Lung (tissue), 17 donors: ENCODE measurements at places on chromosomes 12 and 14. TPM values are rescaled to one million over a fixed set of nuclear protein-coding genes. Genes with fewer than 3 reads are reported as not detected.

SLC4A8 gene
- total RNA-seq: 12.2 TPM

PAX9 gene
- 6.0 TPM for total RNA-seq

BHLHE41 gene
- 39.0 TPM for total RNA-seq

GLIPR1L1 gene
- total RNA-seq: not detected

TRPV4 gene
- 2.1 TPM for total RNA-seq

NAV3 gene
- total RNA-seq: 7.7 TPM

KSR2 gene
- total RNA-seq: 0.51 TPM

NELL2 gene
- 15.9 TPM for total RNA-seq

SLC8A3 gene
- 0.80 TPM for total RNA-seq

AGAP2 gene
- total RNA-seq: 1.5 TPM

CACNA1C gene
- total RNA-seq: 17.5 TPM

HCAR1 gene
- total RNA-seq: 2.2 TPM

OTOGL gene
- total RNA-seq: 0.71 TPM

TMEM63C gene
- total RNA-seq: 1.2 TPM

NR1H4 gene
- total RNA-seq: 1.3 TPM

TMEM19 gene
- total RNA-seq: 13.1 TPM

TRHDE gene
- total RNA-seq: 6.5 TPM

GRCh38 chr12:24948420-24948756, 513 bp downstream of the BCAT1 start:
- DNase-seq: peak; percentile 76

- no peak for DNase-seq
Observed at GRCh38 chr12:52344111-52344510, 22.9 kb upstream of the KRT83 start.

DNA sequence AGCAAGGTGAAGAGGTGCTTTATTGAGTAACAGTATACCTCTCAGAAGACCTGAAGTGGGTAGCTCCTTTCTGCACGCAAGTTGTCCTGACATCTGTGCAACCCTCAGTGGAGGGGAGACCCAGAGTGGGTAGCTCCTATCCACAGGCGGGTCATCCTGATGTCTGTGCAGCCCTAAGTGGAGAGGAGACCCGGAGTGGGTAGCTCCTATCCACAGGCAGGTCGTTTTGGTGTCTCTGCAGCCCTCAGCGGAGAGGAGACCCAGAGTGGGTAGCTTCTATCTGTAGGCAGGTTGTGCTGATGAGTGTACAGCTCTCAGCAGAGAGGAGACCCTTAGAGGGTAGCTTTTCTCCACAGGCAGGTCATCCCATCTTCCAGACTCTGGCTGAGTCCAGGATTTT, 45.1 kb upstream of the PRPF39 start:
- no peak for DNase-seq

DNA sequence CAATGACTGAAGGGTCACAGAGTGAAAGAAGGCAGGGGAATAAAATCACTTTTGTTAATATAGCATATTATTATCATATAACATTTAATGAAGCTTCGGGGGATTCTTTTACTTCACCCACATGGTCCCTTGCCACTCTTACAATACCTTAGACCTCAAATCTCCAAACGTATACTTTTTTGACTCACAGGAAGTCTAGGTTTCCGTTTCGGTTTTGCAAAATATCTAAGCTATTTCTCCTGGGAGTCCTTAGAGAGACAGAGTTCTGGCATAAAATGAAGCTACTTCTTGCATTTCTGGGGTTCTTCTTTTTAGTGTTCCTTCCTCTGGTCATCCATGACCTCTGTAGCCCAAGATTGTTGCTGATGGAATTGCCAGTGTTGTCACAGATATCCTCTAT, 590.5 kb upstream of the ATP2B1 start:
- no peak for DNase-seq

DNA sequence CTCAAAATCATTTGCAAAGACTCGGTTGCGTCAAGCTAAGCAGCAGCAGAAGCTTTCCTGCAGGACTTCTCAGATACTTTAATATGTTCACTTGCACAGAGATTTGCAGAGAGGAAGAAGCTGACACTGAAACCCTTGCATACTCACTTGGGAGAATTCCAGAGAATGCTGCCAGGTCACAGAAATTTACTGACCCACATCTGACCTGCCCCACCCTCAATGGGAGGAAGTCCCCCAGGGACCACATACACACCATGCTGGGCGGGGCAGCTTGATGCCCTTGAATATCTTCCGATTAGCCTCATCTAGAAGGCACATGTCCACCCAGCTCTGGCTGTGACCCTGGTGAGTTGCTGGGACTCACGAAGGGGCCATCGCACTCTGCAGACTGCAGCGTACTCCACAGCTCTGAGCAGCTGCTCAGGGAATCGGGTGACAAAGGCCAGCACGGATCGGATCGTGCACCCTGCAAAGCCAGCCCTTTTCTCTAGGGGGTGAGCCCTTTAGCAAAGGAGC, 83.2 kb downstream of the ITPK1 start:
- DNase-seq: no peak

DNA sequence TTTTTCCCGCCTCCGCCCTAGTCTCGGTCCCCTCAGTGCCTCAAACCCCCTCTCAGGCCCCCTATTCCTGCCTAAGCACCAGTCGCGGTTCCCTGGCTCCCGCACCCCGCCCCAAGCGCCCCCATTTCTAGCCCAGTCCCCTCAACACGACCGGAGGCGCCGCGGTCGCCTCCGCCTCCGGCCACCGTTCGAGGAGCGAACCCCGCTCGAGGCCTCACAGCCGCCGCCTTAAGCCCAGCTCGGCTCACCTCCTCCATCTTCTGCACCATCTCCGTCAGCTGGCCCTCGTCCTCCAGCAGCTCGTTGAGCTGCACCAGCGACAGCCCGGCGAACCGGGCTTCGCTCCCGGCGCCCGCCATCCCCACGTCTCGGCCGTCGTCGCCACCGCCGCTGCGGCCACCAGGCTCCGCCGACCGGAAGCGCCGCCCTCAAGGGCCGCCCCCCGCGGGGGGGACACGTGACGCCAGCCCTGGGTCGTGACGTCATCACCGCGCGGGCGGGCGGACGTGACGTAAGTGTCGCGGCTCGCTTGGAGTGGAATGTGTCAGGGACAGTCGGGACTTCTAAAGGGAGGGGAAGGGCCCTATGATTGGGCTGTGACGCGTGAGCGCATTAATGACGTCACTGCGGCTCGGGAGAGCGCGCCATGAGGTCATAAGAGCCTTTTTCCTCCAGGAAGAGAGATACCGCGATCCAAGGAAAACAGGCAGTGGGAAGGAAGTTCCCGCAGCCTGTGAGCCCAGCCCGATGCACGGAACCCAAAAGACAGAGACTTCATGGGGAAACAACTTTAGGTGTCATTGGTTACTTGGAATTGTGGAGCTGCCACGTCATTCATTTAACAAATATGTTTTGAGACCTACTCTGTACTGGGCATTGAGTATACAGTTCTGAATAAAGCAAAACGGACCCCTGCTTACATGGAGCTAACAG, at the start of gene VPS37B:
TSS of gene VPS37B (minus strand) at position 421 of the 933 bp plus-strand sequence. CDS start at position 359, 62 bp downstream.
- peak; percentile 94 for DNase-seq

GRCh38 chr12:103680591-103681141, 93.6 kb downstream of the STAB2 start:
- DNase-seq: peak; percentile 30

GRCh38 chr14:78425330-78425729, 255.2 kb downstream of the NRXN3 start:
- no peak for DNase-seq

GRCh38 chr12:39412210-39412609, 30.7 kb downstream of the KIF21A start:
- no peak for DNase-seq

DNA sequence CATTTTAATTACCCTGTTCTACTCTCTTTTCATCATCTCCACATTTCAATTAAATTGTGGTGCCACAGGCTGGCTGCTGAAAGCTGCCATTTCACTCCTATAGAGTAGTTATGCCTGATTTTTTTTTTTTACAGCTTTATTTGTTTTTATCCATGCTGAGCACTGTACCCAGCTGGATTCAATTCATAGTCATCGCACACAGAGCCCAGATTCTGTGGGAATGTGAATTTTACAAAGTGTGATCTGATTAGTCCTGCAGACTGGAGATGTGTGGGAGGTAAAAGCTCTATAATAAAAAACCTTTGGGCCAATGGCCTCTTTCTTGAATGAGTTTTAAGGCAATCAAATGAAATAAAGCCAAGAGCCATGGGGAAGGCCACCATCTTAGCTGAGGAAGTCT, 190.2 kb downstream of the ANO4 start:
- peak; percentile 12 for DNase-seq

DNA sequence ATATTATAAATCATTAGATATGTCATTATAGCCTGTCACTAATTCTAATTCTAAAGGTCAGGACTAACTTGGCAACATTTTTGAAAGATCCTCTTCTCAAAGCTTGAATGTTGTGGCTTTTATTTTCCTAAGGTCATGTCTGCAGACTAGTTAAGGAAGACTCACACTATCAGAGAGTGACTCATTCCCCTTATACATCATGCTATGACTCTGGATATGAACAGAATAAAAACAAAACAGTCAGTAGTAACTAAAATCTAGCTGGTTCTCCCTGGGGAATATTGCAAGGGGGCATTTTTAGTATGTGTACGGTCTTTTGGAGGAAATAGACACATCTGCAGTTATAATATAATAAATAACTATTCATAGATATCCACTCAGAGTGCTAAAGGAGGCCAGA, 170.6 kb downstream of the SLC2A13 start:
- DNase-seq: no peak

GRCh38 chr14:57362361-57362760, 28.0 kb upstream of the NAA30 start:
- DNase-seq: peak; percentile 14

GRCh38 chr12:80188576-80188975, 89.2 kb downstream of the OTOGL start:
- peak; percentile 60 for DNase-seq

DNA sequence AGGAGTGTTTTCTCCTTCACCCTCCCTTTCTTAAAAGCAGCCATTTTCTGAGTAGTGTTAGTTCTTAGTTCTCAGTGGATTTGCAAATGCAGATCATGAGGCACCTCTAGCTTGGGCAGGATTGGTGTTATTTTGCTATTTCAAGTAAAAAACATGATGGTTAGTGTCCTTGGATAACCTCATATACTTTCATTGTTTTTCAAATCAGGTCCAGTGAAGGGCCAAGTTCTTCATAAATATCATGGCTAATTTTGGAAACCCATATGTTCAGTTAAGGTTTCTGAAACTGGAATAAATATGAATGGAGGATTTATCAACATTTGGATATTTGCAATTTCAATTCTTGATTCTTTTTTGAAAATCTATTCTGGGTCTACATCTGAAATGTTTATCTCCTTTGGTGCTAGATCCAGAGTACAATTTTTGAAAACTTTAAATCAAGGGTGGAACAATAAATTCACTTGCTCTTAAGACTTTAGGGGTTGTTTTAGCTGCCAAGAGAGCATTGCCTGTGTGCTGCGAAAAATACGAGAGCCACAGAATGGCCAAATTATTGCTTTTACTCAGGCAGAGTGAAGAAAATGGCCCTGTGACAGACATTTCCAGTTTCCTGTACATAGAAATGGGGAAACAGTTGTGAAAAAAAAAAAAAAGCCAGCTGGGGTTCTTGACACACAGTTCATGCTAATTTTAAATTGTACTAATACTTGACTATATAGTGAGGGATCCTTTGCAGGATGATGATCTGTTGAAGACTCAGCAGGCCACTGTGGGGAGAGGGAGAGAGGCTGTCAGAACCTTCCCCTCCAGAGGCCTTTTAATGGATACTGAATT, 104.6 kb downstream of the BICD1 start:
- no peak for DNase-seq

- DNase-seq: no peak
Observed at GRCh38 chr12:131032082-131032750, 78.5 kb downstream of the ADGRD1 start.

GRCh38 chr14:59086241-59086882, 102.1 kb upstream of the DAAM1 start:
- DNase-seq: peak; percentile 79

- DNase-seq: no peak
Observed at GRCh38 chr12:1307796-1308195, 286.6 kb downstream of the FBXL14 start.

DNA sequence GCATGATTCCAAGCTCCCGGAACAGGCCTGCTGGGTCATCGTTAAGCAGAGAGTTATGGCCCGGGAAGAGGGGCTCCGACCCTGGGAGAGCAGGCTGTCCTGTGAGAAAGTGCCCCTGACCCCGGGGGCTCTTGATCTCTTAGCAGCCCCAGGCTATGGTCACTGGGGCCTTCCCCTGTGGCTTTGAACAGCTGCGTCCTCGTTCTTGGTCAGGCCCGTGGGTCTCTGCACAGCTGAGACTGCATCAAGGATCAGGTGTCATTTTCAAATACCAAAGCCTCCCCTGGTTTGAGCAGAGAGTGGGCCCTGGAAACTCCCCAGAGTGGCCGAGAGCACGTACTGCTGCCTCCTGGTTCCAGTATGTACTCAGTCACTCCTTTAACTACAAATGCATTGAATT, 114.8 kb downstream of the ESRRB start:
- peak; percentile 57 for DNase-seq

GRCh38 chr14:23364164-23365035, 572 bp downstream of the EFS start:
- peak; percentile 62 for DNase-seq

DNA sequence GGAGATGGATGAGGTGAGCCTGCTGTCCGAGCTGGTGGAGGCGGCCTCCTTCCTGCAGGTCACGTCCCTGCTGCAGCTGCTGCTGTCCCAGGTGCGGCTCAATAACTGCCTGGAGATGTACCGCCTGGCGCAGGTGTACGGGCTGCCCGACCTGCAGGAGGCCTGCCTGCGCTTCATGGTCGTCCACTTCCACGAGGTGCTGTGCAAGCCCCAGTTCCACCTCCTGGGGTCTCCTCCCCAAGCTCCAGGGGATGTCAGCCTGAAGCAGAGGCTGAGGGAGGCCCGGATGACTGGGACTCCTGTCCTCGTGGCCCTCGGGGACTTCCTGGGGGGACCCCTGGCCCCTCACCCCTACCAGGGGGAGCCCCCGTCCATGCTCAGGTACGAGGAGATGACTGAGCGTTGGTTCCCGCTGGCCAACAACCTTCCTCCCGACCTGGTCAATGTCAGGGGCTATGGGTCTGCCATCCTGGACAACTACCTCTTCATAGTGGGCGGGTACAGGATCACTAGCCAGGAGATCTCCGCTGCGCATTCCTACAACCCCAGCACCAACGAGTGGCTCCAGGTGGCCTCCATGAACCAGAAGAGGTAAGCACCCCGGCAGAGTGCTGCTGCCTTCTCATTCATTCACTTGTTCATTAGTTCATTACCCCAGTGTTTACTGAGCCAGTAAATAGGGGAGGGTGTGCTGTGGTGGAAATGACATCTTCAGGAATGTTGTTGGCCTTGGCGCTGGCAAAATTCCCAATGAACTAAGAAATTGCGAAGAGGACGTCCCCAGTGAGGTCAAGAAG, 774 bp upstream of the MANSC4 start:
- peak; percentile 78 for DNase-seq

DNA sequence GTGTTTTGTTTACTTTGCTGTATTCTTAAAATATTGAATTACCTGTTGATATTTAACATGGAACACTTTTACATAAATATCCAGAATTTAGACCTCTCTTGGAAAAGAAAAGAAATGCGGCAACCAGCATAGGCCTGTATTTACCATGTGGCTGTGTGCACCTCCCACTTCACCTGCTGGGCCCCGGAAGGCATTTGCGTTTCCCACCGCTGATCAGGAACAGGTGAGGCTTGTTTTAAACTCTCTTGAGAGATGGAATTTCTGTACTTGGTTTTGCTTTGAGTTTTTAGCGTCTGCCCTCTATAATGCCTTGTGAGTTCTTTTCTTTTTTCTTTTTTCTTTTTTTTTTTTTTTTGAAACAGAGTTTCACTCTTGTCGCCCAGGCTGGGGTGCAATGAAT, 124.2 kb downstream of the GLT1D1 start:
- DNase-seq: peak; percentile 51

- no peak for DNase-seq
Observed at GRCh38 chr12:84764001-84764400, 148.6 kb downstream of the SLC6A15 start.

GRCh38 chr12:50927766-50928224, 24.5 kb upstream of the HIGD1C start:
- DNase-seq: no peak
